HTR-8/SVneo (cell line): ENCODE measurements at places on chromosomes 5 and 9.

DNA sequence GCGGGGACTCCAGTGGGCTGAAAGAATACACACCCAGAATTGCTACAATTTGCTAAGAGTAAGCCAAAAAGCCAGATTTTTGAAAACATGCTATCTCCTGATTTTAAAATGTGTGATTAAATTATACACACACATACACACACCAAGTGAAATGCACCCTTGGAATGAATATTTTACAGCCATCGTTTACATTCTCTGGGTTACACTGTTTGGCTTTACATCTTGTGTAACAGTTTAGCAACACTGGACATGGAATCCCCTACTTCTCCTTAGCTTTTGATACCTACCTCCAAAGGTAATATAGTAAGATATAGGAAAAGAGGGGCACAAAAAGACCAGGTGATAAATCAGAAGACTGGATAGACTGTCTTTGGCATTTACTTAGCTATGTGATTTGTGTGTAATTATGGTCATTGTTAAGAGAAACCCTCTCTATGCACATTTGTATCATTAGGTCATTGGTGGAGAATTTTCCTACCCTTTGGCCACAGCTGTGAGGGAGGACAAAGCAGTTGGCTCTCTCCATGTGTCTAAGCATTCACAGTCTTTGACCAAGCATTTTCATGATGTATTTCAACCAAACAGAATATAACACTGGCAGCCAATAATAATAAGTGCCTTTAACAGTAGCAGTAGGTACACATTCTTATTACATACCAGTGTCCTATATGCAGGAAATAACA, 7.6 kb downstream of the SVEP1 start:
- DNase-seq = no peak

- no peak for DNase-seq
Observed at GRCh38 chr5:136012041-136012804, 16.6 kb upstream of the TGFBI start.

DNA sequence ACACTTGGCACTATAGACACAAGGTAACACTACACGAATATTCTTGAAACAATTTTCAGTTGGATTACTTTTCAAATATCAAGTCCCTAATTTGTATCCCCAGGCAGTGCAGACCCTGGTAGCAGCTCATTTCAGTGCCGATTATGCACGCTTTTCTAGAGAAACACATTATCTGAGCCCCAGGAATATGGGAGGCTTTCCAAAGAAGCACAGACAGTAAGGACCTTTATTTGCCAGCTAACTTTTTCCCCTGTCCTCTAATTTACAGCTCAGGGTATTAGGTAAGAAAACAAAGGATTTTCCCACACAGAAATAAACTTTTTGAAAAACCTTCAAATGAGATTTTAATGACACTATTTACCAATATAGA, 852.3 kb upstream of the DMAC1 start:
- DNase-seq = no peak

DNA sequence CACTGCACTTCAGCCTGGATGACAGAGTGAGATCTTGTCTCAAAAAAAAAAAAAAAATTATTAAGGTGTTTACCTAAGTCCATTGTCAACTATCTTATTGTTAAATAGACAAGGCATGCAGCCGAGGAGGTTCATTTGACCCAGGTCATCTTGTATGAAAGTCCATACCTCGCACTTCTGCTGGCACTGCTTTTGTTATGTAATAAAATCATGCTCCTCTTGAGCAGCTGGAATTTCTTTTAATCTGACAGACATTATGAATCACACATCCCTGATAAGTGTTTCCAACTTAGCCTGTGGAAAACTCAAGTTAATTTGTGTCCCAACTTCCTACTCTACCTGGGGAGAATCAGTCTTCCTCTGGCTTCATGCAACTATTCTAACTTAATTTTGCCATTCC, 315.6 kb upstream of the KLF4 start:
- no peak for DNase-seq

- peak; percentile 18 for DNase-seq
Observed at GRCh38 chr9:114033397-114034103, 44.5 kb downstream of the AMBP start.

- no peak for DNase-seq
Observed at GRCh38 chr9:35002623-35003022, 13.1 kb downstream of the DNAJB5 start.

DNA sequence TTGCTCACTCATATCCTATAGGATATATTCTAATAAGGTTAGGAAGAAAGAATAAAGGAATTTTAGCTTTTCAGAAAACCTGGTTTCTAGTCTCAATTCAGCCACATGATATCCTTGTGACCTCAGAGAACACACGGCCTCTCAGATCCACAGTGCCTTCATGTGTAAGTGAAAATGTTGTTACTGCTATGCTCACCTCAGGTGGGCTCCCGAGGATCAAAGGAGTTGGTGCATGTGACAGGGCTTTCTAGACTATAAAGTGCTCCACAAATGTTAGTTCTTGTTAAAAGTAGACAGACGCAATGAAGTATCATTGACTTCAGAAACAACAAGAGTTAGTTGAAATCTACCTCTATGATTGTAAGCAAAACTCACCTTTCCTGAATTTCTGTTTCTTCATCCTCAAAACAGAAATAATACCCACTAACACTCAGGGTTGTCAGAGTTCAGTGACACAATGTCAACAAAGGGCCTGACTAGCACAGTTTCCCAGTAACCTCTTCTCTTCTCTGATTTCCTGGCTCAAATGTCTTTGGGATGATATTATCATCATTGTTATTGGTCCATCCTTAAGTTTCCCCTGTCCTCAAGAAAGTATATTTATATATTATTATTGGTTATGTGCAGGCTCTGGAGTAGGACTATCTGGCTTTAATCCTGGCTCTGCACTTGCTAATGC, 36.0 kb upstream of the MAN2A1 start:
- no peak for DNase-seq

GRCh38 chr5:76473009-76473336, 69.9 kb downstream of the IQGAP2 start:
- DNase-seq = no peak

DNA sequence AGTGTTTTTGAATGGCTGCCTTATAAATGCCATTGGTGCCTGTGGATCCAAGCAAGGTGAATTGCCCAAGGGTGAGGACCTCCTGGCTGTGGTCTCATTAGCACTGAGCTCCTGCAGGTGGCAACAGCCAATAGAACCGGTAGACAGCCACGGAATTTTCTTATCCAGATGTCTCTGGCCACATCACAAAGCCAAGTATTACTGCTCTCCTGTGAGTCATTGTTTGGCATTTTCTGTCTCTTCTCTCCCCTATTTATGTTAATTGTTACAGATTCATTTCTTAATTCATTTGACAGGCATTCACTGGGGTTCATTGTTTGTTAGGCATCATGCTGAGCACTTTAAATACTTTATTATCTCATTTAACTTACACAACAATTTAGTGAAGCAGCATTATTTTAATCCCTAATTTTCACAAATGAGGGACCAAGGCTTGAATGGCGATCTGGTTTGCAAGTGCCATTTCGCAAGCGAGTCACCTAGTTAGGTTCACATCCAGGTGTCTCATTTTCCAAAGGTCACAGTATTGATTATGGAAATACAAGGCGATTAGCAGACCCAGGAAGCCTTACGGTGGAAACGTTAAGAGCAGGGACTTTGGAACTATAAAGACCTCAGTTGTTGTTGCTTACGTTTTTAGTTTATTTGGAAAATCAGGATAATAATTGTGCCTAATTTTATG, 58.2 kb upstream of the DPYSL3 start:
- DNase-seq = no peak

DNA sequence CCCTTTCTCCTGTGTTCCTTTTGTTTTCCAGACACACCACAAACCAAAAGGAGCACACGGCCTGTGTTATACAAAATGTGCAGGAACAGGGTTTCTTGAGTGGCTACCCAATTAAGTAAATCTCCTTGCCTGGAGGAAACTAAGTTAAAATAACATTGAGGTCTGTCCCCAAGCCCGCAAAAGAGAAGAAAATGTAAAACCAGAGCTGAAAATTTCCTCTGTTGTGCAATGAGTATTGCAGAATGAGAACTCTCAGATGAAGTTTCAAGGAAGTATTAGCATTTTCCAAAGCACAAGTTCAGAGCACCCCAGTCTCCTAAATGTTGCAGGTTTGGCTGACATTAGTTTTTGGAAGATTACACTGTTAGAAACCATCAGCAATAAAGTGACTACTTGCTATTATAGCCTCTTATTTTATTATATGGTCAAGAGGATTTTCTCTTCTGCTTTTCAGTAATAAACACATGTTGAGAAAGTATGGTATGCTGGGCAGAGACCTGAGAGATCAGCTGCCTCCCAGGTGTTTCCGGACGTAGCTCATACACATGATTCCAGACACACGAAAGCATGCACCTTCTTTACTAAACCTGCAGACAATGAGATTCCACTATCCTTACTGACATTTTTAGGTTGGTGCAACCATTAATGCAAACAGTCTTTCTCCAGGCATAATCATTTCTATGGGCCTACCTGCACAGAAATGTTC, 161.3 kb downstream of the SNCAIP start:
- no peak for DNase-seq

- DNase-seq = no peak
Observed at GRCh38 chr9:132075853-132076252, 3.8 kb downstream of the MED27 start.

DNA sequence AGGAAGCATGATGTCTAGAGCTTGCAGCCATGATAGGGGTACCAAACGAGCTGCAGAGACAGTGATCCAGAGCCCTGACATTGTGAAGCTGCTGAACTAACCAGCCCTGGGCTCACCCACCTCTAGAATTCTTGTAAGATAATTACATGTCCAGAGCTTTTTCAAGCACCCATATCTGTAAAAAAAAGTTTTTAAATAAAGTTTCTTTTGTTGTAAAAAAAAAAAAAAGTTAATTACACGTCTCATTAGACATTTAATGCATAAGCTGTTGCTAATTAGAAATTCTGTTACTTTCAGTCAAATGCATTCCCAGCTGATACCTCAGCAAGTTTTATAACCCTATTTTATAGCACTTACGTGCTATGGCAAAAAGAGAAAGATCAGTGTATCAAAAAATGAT, 65.6 kb downstream of the C9orf85 start:
- DNase-seq = no peak

DNA sequence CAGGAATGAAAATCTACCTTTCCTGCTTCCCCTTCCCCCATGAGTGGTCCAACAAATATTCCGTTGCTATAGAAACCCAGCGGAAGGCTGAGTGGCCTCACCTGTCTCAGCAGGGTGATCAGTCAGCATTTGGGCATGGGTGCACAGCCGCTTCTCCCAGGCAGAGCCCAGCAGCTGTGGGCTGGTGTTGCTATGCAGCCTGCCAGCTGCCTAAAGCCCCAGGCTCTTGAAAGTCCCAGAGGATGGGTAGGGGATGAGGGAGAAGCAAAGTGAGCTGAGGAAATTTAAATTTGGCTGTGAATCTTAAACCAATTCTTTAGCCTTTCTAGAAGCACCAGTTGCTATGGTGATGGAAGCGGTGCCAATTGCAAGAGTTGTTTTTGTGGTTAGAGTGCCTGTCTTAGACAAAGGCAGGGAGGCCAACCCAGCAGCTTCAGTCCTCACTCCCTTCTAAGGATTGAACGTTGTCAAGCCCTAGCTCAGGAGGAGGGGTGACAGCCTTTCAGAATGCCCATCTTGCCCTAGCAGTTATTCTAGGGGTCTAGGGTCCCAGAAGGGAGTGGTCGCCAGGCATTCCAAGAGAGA, 151.5 kb upstream of the PITX1 start:
- DNase-seq = no peak

DNA sequence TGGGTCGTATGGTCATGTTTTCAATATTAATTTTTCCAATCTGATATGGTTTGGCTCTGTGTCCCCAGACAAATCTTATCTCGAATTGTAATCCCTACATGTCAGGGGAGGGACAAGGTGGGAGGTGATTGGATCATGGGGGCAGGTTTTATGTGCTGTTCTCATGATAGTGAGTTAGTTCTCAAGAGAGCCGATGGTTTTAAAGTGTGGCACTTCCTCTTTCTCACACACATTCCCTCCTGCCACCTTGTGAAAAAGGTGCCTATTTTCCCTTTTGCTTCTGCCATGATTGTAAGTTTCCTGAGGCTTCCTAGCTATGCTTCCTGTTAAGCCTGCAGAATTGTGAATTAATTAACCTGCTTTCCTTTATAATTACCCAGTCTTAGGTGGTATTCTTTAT, 309.1 kb upstream of the GRIN3A start:
- no peak for DNase-seq

DNA sequence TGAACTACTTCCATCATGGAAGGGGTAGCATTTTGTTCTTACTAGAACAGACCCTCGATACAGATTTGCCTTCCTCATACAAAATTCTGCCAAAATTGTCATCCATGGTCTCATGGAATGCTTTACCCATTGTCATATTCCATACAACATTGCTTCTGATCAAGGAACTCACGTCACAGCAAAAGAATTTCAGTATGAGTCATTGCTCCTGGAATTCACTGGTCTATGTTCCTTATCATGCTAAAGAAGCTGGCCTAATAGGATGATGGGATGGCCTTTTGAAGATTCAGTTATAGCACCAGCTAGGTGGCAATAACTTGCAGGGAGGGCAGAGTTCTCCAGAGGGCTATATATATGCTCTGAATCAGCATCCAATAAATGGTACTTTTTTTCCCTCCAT, 18.2 kb upstream of the FNIP1 start:
- DNase-seq = peak; percentile 56

DNA sequence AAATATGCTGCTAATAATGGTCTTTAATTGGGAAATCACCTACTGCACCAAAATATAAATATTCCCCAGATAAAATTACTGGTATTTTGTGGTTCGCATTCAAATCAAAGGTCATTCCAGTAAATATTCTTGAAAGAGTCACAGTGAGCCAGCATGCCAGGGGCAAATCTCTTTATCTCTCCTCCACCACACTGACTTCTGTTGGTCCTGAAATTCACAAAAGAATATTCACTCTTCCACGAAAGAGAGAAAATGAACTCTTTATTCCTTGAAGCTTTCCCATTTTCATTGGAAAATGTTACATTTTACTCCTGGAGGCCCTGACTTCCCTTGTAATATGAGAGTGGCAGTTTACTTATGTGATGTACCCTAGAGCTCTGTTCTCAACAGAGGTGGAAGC, 39.7 kb downstream of the ZNF366 start:
- DNase-seq = no peak

GRCh38 chr5:90092734-90093133, 316.8 kb downstream of the CETN3 start:
- DNase-seq = no peak

- peak; percentile 78 for DNase-seq
Observed at GRCh38 chr5:10856683-10857337, 95.8 kb upstream of the DAP start.

GRCh38 chr5:74085782-74086181, 459.8 kb downstream of the ARHGEF28 start:
- DNase-seq = no peak

- no peak for DNase-seq
Observed at GRCh38 chr5:136135536-136135935, 2.9 kb downstream of the SMAD5 start.

GRCh38 chr9:135960411-135961276, 529 bp downstream of the UBAC1 start:
- no peak for DNase-seq

DNA sequence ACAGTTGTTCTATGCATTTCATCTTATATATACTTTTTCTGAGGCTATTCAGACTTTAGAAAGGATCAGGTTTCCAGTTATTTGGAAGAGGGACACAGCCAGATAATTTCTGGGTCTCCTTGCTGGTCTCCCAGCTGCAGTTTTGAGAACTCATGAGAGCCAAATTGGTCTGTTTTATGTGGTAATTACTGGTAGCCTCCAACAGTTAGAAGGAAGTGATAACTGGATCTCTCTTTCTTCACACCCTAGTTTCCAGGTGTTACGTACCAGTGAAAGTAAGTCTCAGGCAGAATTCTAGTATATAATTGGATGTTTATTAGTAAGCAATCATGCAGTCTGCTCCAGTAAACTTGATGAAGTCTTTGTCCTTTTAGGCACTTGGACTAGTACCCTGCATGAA, 63.2 kb upstream of the RPS23 start:
- DNase-seq = no peak

GRCh38 chr5:68680366-68680765, 413.4 kb upstream of the SLC30A5 start:
- DNase-seq = no peak
